ENCODE measurements at places on chromosomes 3 and 15.

GRCh38 chr15:51621936-51622603 is 501 bp downstream of the DMXL2 start:
- peak; percentile 80 for DNase-seq

DNA sequence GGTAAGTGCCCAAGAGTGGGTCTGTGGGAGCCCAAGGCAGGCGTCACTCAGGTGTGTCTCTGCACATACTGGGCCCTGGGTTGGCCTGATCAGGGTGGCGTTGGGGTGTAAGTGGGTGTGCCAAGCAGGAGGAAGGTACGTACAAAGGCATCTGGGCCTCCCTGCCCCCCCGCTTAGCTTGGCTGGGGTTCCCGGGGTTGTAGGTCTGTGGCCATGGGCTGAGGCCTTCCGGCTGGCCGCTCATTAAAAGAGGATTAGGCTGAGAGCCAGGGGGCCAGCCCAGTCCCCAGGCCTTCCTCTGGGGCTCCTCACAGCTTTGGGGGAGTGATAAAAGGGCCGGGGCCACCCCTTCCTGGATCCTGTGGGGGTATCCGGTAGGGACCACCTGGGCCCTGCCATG is 13.3 kb downstream of the SEMA3F start:
- DNase-seq = no peak

- no peak for DNase-seq
These were observed 327.1 kb upstream of the SLCO3A1 start for GRCh38 chr15:91526424-91526823.

DNA sequence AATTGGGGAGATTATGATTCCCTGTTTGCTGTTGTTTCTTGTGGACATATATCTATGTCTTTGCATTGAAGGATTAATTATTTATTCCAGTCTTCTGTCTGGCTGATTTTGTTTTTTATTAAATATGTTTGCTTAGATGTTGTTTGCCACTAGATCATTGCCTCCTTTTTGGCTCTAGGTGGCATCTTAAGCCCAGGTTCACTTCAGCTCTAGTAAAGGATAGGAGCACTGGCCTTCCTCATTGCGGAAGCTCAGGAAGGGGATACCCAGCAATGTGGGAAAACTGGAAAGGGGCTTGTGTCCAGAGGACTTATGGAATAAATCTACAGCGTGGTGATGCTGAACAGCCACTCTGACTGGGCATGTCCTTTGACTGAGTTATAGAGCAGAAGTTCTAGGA is 821.6 kb downstream of the PDCD6IP start:
- DNase-seq = no peak

- no peak for DNase-seq
These were observed 281.3 kb downstream of the FGF12 start for GRCh38 chr3:192445770-192446644.

DNA sequence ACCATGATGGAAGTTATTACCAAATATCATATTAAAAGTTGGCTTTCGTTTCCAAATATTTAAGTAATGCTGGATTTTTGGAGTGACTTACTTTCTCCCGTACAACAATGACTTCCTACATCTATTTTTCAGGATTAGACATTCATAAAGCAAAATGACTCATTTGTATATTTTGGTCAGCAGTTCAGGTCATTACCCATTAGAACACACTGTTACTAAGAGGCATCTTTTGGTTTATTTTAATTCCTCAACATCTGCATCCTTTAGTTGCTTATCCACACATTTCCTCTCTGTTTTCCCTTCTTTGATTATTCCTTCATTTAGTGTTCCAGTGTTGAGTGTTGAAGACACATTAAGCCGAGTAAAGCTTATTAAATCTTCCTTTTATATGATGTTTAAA is 348.2 kb downstream of the NAALADL2 start:
- DNase-seq = no peak

All from GM12865 (cell line).